ENCODE measurements at places on chromosomes 2 and 18.

GRCh38 chr2:43238176-43238575 lies 11.8 kb upstream of the ZFP36L2 start:
- no peak for DNase-seq

DNA sequence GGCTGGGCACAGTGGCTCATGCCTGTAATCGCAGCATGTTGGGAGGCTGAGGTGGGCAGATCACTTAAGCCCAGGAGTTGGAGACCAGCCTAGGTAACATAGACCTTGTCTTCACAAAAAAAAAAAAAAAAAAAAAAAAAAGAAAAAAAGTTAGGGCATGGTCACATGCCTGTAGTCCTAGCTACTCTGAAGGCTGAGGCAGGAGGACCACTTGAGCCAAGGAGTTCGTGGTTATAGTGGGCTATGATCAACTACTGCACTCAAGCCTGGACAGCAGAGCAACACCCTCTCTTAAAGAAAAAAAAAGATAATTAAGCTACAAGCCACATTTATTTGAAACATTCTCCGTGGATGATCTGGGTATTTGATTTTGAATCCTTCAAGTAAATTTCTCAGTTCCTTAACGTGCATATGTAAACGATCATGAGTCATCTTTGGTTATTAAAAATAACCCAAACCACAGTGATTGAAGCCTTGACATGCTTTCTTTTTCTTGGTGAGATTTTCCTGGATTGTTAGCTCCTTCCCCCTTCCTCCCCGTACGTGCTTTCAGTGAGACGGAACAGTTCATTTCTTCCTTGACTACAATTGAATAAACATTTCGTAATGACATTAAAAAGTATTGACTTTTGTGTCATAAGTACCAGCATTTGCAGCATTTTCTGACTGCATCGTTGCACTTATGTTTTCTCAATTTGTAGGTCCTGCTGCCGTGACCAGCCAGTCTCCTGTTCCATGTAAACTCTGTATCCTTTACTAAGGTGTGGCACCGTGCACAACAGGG lies 20.3 kb downstream of the RMC1 start:
- DNase-seq: no peak

DNA sequence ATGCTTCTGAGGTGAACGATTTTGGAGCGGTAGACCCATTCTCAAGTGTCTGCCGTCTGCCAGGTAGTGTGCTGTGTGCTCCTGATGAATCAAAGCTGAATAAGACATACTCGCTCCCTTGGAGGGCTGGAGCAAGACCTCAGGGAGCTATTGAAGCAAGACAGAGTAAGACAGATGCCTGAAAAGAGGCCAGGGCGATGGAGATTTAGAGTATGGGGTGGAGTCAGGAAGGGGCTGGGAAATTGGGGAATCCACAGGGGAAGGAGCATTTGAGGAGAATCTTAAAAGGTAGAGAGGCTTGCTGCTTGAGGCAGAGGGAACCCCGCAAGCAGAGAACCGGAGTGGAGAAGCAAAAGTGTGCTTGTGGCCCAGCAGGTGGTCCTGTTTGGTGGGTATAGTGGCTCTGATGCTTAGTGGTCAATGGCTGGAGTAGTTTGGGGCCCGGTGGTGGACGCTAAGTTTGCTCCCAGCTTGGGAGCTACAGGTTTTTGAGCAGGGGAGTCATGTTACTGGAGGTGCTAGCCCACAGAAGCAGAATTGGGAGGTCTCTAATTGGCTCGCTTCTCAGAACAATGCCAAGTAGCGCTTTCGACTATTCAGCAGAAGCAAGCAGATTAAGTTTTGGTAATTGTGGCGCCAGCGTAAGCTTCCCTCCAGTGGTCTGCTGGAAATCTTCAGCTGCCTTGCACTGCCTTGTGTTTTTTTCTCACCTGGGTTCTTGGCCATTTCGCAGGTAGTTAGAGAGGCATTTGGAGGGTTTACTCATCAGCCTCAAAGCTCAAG lies 2.0 kb downstream of the CNNM4 start:
- peak; percentile 19 for DNase-seq

GRCh38 chr2:159538801-159539200 lies 77.5 kb downstream of the BAZ2B start:
- DNase-seq: no peak

DNA sequence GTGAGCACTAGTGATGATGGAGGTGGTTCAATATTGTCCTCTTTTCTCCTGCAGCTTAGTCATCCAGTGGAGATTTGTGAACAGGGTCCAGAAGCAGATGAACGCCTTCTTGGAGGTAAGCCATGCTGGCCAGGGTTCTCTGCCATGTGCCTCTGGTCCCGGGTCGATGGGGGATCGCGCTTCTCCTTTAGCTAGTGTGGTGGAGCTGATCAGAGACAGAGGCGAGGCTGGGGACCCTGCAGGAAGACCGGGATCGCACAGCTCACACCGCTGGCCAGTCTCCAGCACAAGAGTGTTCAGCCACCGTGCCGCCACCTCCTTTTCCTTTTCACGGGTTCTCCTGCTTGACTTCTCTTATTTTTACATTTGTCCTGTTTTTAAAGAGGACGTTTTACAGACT lies 243.4 kb downstream of the ALPK2 start:
- DNase-seq: no peak

- DNase-seq: no peak
Observed at GRCh38 chr2:37201208-37201607, 4.9 kb downstream of the CEBPZOS start.

GRCh38 chr18:57916684-57917083 lies 113.6 kb upstream of the ATP8B1 start:
- DNase-seq: no peak

DNA sequence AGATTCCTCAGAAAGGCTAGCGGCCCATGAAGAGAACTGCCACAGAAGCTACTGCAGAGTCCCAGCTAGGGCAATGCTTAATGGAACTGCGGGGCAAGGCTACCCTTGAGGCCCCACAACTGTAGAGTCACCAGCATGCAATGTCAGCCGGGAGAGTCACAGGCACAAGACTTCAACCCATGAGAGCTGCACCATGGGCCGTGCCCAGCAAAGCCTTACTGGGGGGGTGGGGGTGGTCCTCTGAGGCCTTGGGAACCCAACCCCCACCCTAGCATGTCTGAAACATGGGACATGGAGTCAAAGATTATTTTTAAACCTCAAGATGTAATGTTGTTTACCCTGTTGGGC lies 20.2 kb downstream of the DPP4 start:
- DNase-seq: no peak

- no peak for DNase-seq
Observed at GRCh38 chr2:52518678-52519077, 1248.9 kb upstream of the CHAC2 start.

DNA sequence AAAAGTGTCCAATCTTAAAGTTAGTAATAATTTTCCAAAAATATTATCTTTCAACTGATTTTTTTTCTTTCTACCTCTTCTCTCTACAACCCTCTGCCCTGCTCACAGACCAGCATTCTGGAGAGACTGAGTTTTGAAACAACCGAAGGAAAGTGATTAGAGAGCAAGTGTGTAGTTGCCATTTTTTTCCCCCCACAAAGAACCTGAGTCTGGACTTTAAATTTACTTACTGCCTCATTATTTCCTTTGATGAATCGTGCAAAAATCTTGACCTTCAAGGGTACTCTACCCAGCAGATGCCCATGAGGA lies 63.4 kb upstream of the NEUROD1 start:
- DNase-seq: no peak

DNA sequence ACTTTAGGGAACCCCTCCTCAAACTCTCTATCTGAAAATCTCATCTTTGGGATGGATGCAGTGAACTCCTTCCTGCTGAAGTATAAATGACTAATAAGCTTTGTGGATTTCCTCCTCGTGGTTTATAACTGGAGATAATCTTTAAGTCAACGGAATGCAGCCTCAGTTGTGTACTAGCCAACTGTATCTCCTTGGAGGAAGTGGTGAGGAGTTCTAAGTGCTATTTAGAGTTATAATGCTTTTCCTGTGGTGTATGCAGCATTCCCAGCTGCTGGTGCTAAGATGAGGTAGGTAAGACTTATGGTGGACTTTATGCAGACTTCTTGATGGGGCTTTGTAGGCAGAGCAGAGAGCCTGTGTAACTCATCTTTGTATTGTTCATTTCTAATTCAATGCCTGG lies 90.9 kb downstream of the LYPD6B start:
- DNase-seq: no peak

- DNase-seq: no peak
Observed at GRCh38 chr18:46393230-46393629, 263.8 kb downstream of the LOXHD1 start.

- no peak for DNase-seq
Observed at GRCh38 chr2:65453916-65454315, 21.5 kb upstream of the SPRED2 start.

GRCh38 chr2:29215739-29216608 lies 100.8 kb downstream of the CLIP4 start:
- no peak for DNase-seq

DNA sequence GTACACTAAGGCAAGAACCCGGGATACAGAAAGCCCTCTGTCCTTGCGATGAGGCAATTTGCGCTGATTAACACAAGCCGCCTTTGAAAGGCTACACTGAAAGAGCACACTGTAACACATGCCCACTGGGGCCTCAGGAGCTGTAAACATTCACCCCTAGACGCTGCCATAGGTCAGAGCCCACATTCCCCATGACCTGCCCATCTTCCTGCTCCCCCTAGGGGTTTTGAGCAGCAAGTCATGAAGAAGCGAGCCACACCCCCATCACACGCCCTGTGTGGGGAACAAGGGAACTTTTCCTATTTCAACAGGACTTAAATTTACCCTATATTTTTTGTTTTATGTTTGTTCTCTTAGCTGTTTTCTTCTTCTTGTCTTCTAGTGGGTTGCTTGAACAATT lies 47.8 kb upstream of the SLC4A10 start:
- no peak for DNase-seq

DNA sequence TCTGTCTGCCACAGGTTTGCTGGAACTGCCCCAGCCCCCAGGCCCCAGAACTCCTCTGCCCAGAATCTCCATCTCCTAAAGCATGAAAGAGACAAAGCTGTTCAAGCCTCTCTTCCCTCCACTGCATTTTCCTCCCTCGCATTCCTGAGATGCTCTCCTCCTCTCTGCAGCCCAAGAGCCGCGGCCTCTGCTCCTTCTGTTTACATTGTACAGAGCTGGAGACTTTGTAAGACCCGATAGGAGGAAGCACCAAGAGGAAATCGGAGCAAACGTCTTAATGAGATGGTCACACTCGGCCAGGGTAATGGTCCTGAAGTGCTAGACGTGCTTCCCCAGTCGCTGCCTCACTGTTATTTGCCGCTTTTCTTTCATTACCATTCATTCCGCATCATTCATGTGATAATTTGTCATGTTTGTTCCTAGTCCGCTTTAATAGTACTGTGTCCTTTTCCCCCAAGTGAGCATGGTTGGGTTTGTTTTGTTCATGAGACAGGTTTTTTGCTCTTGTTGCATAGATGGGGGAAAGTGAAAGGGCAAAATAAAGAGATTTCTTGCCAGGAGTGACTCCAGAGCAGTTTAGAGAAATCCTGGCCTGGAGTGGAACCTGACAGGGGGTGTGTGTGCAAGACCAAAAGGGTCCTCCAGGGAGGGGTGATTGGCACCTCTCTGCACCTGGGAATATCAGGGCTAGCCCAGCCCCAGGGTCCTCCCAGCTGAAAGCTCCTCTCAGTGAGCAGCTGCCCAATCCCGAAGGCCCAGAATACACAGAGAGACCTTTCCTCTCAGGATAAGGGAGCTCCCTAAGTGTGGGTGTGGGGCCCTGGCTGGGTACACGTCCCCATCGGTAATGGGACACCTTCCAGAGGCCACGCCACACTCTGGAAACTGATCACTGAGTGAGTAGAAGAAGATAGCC lies 44.9 kb upstream of the ID2 start:
- no peak for DNase-seq

All from activated B cell treated with CpG ODN at 0.5 μM for 24 hours (primary cell).